ENCODE measurements at places on chromosomes 13 and 19.

- DNase-seq: no peak
Measured at GRCh38 chr19:32206065-32206464, 139.3 kb upstream of the ZNF507 start.

DNA sequence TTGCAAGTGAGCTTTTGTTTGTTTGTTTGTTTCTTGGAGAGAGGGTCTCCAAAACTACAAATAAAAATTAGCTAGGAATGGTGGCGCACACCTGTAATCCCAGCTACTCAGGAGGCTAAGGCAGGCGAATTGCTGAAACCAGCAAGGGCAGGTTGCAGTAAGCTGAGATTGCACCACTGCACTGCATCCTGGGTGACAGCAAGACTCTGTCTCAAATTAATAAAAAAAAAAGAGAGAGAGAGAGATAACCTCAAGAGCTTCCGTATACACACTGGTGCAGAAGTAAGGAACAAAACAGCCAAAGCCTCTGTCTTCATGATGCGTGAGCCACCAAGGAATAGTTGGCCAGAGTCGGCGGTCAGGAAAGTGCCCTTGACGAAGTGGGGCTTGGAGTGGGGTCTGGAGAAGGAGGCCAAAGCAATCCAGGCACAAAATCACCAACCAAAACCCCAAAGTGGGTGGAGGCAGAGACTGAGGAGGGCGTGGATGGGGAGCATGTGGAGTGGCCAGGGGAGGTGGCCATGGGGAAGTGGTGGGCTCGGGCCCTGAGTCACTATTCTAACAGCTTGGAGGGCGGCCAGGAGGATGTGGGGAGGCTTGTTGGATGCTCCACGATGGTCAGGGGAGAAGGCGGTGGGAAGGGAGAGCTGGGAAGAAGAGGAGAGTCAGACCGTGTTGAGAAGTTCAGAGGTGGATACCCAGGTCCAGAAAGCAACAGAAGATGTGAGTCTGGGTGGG, 21.2 kb upstream of the TOMM40 start:
- no peak for DNase-seq

DNA sequence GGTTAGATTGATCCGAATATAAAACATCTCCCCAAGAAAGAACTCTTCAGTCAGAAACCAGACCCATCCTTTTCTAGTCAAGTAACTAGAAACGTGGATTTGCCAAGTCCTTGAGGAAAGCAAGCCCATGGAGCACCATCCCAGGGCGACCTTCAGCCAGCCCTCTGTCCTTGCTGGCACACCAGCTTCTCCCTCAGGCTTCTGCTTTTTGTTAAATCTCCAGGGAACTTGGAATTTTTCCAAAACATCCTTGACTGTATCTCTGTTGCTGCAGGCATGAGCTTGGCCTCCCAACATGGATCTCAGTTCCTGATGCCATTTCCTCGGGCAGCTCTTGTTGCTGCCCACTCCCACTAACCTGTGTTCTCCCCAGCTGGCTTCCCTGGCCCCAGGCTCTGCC, 27.1 kb upstream of the C1QTNF9 start:
- DNase-seq: no peak

DNA sequence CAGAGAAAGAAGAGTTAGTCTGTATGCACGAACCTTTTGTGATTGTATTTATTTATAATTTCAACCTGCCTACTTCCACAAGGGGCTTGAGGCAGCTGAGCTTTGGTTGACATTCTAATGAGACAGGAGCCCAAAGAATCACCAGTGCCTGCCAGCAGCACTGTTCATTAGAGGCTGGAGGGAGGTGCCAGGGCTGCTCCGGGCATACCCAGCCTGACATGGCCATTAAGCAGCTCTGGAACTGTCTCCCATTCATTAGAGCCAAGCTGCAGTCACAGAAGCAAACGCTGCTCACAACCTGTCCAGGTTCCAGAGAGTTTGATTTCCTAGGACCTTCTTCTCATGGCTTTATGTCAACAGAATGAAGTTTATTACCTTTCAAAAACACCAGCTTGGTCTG, 425.5 kb downstream of the RFC3 start:
- DNase-seq: no peak

DNA sequence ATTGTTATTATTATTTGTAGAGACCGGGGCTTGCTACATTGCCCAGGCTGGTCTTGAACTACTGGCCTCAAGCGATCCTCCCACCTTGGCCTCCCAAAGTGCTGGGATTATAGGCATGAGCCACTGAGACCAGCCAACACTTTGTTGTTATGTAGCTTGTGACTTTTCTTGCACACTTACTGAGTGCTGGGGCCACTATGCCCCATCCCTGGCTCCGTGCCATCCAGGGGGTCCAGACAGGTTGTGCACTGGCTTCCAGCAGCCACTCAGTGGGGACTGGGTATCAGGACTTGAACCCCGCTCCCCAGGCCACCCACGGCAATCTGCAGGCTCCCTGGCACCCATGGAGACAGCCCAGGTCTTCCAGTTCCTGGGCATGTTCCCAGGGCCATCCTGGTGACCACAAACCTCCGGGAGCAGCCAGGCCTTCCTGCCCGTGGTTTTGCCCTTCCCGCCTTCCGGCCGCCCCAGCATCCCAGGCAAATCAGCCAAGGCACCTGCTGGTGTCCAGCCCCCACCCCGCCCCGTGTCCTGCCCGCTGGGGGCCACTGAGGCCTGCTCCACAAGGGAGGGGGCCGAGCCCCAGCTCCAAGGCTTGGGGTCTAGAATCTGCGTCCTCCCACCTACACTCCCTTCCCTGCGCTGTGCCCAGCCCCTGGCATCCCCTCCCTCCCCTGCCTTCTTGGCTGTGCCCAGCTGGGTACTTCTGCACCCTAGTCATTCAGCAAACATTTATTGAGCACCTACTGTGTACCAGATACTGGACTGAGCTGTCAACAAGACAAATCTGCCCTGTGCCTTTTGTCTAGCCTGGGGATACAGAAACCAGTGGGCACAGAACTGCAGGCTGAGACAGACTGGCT, 23.7 kb upstream of the SEMA6B start:
- peak; percentile 24 for DNase-seq

GRCh38 chr19:45150751-45151281, 10.0 kb downstream of the NKPD1 start:
- no peak for DNase-seq

DNA sequence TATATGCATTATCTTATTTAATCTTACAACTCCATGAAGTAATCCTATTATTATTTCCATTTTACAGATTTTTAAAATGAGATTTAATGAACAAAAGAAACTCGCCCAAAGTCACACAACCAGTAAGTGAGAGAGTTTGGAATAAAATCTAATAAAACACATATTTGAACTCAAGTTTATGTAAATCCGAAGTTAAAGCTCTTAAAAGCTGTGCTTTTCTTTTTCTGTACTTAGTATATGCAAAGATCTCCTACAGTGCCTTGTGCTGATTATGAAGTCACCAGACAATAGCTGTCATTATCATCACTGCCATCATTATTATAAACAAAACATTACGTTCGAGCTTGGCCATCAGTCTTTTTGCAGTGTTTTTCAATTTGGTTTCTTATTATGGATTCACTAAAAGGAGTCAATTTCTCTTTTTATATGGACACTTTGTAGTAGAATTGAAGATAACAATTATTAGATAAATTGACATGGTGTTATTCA, 29.7 kb upstream of the ENOX1 start:
- DNase-seq: no peak

DNA sequence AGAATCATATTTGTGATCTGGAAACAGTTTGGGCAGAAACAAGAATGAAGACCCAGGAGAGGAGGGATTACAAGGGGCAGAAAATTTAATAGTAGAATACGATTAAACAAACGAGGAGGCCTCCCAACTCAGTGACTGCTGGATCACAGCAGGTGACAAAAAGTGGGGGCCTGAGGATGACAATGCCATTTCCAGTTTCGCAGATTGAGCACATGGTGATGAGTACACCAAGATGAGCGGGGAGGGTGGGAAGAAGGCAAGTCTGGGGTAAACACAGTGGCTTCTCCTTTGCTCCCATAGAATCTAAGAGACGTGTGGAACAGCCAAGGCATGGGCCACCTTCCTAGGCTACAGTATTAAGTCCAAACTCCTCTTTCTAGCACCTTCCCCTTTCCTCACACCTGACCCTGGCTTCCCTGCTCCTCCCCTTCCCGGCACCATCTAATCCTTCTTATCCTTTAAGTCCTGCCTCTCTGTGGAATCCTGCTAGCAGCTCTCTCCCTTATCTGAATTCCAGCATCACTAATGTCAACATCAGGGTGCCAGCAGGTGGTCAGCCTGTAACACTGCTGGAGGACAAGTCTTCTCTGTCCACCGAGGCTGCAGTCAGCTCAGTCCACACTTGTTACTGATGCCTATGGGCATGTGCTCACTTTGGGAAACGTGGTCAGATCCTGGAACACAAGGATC, 13.5 kb downstream of the ATP7B start:
- no peak for DNase-seq

- DNase-seq: no peak
Measured at GRCh38 chr13:112748947-112749735, 59.3 kb downstream of the ATP11A start.

DNA sequence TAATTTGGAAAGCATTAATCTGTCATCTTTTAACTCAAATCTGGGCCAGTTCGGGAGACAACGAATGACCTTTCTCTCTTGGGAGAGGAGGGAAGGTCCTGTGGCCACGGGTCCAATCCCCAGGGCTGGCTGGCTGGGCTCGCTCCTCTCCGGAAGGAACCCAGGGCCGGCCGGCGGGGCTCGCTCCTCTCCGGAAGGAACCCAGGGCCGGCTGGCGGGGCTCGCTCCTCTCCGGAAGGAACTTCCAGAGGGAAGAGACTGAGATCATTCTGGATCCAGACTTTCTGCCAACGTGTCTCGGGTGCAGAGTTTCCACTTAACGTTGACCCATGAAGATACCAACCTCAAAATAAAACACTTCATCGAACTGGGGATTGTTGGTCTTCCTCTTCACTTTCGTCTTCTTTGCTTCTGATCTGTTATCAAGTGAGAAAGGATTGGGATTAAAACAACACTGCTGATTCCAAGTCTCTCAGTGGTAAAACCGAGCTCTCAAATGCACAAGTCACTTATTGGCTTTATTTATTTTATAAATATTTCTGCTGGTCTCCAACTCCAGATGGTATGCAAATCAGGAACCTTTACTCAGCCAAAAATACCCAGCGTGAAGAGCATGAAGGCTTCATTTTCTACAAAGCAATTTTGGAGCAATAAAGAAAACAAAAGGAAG, 53.3 kb upstream of the C13orf46 start:
- DNase-seq: no peak

DNA sequence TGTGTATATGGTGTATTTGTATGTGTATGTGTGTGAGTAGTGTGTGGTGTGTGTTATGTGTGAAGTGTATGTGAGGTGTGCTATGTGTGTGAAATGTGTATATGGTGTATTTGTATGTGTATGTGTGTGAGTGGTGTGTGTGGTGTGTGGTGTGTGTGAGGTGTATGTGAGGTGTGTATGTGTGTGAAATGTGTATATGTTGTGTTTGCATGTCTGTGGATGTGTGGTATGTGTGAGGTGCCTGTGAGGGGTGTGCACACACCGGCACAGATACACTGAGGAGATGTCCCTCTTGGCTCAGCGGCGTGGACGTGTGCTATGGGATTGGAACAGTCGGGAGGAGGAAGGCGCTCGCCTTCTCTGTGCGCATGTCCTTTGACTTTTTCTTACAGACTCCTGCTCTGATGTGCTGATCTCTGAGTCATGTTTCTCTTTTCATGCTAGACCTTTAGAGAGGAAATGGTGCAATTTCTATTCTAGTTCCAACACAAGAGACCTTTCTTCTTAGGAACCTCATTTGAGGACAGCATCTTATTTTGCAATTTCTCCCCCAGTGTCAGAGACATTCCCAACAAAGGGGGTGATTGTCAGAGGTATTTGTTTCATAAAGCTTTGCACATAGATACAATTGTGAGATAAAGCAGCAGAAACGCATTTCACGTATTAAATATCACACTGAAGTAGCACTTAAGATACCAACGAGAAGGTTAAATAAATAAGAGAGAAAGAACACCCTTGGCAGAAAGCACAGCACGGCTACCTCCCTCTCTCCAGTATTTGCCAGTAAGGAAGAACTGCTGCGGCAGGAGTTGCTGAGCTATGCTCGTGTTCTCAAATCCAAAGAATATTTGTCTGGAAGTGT, 11.3 kb upstream of the TNFRSF19 start:
- peak; percentile 97 for DNase-seq

- DNase-seq: no peak
Measured at GRCh38 chr19:29364224-29364726, 151.3 kb upstream of the UQCRFS1 start.

GRCh38 chr19:16274447-16274846, 50.2 kb upstream of the KLF2 start:
- no peak for DNase-seq

DNA sequence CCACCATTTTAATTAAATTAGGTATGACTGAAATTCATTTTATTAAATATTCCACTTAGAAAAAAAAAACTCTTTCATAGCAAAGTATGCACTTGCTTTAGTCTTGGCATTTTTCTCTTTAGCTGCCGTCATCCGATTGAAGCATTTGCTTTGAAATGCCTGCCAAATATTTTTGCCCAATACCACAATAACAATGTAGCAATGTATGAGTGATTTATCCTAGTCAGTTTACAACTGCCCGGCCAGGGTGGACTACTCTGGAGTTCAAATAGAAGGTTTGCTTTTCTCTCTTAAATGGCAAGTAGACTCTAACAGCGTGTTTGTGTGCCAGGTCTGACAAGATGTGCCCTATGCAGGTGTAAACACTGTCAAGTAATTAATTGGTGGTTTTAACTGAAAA, 675.3 kb upstream of the SGCG start:
- DNase-seq: no peak

- DNase-seq: peak; percentile 3
Measured at GRCh38 chr13:26132756-26133155, 80.9 kb upstream of the SHISA2 start.

GRCh38 chr19:4415352-4415751, 12.9 kb downstream of the CHAF1A start:
- DNase-seq: no peak

DNA sequence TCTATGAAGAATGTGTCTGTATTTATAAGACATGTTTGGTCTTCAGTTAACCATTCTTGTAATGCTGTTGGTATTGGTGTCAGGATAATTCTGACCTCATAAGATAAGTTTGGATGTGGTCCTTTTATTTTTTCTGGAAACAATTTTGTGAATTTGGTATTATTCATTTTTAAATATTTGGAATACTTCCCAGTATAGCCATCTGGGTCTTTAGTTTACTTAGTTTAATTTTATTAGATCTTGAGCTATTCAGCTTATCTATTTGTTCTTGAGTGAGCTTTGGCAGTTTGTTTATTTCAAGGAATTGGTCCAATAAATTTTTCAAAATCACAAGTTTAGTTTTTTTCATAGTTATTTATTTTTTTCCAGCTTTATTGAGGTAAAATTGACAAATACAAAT, 335.4 kb upstream of the PCDH20 start:
- DNase-seq: no peak

- no peak for DNase-seq
Measured at GRCh38 chr19:13864667-13865570, 12.0 kb upstream of the NANOS3 start.

Data from mammary epithelial cell (primary cell).